ENCODE measurements at places on chromosomes 3 and 15.

GRCh38 chr15:75731248-75732151, 18.9 kb upstream of the CSPG4 start:
- no peak for DNase-seq

GRCh38 chr3:141876891-141877621, 613 bp downstream of the ATP1B3 start:
- DNase-seq = peak; percentile 28

DNA sequence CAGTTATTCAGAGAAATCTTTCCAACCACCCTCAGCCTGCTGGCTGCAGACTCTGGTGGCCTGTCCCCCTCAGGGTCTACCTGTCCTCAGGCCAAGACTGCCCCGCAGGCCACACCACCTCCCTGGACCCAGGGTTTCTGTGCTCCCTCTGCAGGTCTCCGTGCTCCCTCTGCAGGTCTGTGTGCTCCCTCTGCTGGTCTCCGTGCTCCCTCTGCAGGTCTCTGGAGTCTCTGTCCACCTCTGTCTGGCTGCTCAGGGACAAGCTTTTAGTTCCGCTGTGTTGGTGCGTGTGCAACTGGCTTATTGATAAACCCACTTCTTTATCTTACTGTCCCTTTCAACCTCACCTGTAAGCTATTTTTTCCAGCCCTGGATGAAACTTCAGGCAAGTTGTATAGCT, 30.1 kb downstream of the BDH1 start:
- no peak for DNase-seq

DNA sequence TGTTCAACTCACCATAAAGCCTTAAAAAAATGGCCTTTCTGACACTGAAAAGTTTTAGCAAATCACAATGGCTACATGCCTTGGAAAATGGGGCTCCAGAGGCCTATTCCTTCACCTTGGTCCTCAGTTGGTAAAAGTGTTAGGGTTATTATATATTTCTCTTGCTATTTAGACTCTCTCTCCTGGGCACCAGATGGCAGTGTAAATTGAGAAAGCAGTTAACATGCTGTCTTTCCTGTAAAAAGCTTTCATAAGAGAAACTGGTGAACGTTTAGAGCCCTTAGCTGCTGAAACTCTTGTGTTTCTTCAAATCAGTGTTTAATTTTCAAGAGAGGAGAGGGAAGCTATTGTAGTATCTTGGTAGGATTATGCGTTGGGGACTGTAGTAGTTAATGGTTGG, 89.9 kb downstream of the LRTM1 start:
- no peak for DNase-seq

- no peak for DNase-seq
Observed at GRCh38 chr3:186025161-186025560, 83.7 kb downstream of the ETV5 start.

GRCh38 chr15:60419753-60420152, 22.0 kb upstream of the ANXA2 start:
- DNase-seq = no peak

DNA sequence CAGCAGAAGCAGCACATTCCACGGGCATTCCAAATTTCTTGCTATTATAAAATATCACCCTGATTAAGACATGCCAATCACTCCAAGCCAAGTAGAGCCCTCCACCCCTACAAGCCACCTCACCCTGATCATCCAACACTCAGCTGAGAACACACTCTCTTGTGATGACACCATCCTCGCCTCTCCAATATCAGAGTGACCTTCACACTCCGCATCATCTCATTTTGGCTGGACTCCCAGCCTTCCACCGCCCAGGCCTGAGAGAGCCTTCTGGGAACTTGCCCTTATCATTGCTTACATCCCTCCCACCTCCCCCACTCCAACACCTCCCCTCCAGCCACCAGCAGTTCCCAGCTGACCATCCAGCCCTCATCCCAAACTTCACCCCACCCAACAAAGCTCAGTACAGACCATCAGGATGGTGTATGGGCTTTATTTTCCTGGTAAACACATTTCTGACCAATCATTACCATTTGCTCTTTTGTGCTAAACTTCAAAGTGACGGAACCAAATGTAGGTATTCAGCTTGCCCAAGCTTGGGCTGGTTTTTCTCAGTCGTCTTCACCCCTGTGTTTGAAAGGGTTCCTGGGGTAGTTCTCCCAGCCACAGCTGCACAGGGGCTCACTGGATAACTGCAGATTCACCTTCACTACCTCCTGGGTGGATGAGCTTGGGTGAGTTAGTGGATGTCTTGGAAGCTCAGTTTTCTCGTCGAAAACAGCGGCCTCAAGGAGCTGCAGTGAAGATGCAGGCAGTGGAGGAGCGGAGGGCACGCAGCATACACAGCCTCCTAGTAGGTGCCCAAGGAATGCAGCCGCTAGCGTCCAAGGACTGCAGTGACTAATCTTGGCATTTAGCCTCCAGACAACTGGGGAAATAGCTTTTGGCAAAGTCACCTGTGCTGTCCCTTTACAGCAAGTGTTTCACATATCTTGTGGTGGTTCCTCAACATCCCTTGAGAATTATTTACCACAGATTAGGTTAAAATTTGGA, 115.1 kb downstream of the LIPC start:
- no peak for DNase-seq

DNA sequence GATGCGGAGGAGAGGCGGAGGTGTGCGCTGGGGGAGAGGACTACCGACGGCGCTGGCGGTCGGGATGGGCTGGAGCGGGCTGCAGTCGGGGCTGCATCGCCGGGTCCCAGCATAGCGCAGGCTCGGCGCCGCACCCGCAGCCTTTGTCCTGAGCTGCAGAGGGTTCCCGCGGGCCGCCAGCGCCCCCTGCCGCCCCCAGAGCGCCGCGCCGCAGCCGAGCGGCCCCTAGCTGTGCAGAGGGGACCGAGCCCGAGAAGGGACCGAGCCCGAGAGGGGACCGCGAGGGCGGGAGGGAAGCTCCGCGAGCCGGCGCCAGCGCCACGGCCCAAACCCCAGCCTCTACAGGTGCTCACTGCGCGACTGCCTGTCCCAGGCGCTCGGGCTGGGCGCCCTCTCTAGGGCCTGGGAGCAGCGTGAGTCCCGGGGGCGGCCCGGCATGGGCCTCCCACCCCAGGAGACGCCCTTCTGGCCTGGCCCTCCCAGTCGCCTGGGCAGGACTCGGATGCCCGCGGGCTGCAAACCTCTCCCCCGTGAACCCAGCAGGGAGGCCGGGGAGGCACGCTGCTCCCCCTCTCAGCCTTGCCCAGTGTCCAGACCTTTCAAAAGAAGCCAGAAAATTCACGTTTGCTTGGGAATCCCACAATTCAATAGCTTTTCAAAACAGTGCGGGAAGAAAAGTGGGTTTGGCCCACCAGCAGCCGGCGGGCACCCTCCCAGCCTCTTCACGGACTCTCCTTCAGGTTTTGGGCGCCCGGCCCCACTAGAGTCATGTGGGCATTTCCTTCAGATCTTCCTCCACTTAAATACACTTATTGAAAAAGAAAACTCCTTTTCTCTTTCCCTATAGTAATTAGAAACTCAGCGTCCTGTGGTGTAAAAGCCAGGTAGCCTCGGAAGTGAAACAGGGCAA, 134.7 kb downstream of the TPRA1 start:
- no peak for DNase-seq

GRCh38 chr15:40047415-40048210, 8.6 kb upstream of the SRP14 start:
- no peak for DNase-seq

DNA sequence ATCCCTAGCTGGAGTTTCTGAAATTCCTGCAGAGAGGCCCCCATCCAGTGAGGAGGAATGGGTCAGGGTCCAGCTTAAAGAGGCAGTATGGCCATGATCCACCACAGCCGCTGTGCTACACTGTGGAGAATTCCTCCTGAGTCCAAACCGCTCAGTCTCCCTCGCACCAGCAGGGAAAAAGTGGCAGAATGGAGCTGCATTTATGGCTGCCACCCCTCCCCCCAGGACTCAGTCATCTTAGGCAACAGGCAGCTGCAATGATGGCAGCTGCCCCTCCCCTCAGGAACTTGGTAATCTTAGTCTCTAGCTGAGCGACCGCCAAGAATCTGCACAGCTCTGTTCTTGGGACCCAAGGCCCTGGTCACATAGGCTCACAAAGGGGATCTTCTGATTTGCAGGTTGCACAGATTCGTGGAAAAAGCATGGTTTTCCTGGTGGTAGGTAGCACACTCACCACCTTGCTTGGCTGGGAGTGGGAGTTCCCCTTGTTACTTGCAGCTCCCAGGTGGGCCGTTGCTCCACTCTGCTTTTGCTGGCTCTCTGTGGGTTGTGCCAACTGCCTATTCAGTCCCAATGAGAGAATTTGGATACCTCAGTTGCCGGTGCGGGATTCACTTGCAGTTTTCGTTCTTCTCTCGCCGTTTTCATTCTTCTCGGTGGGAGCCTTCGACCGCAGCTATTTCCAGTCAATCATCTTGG, 204.1 kb downstream of the STXBP5L start:
- DNase-seq = no peak

- no peak for DNase-seq
Observed at GRCh38 chr3:27345493-27345892, 23.7 kb downstream of the NEK10 start.

DNA sequence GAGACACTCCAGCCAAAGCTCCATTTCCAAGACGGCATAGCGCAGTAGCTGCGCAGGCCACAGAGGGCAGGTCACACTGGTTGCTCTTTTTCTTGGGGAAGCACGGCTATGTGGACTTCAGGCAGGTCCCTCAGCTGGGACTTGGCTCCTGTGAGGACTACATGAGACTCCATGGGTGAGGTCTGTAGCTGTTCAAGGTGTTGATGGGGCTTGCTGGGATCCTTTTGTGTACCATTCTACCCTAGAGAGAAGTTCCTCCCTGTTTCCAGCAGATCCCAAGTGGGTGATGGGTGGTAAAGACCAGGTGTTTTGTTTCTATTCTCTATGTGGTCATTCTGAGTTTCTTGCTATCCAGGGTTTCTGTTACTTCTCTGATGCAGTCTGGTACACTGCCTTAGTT, 183.3 kb downstream of the LPP start:
- no peak for DNase-seq

DNA sequence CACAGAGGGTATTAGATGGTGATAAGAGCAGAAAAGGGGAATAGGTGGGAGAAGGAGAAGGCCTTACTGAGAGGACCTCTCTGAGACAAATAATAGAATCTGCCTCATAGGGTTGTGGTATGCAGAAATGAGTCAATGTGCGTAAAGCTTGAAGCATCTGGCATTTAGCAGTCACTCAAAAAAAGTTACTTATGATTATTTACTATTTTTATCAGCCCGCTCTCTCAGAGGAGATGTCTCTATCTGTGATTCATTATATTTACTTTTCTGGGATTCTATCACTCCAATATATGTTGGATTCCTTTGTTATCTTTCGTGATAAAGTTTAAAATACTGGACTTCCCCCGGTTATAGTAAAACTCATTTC, 4.6 kb upstream of the TM4SF1 start:
- no peak for DNase-seq

DNA sequence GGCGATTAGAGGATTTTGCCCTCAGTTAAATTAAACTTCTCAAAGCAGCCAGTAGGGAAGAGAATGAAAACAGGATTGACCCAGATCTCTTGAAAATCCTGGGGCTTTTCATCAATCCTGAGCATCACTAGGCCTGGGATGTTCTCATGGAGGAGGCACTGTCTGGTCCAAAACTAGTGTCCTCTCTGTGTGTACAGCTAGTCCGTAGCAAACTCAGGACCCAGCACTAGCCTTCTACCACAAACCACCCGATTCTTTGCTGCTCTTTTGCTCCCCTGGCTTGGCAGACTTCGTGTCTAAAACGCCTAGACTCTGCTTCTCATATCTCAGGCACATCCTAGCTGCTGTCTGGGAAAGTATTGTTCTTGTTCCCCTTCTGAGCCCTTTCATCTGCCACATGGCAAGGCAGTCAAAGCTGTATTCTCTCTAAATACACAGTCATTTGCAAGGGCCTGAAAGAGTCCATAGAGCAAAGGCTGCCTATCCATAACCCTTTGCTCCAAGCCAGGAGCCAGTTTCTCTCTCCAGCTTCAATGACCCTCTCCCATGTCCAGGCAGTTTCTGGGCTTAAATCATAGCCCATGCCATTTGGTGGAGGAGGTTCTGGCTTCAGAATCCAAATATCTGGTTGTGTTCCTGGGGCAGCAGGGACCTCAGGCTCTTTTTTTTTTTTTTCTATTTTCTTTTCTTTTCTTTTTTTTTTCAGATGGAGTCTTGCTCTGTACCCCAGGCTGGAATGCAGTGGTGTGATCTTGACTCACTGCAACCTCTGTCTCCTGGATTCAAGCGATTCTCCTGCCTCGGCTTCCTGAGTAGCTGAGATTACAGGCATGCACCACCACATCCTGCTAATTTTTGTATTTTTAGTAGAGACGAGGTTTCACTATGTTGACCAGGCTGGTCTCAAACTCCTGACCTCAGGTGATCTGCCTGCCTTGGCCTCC, 52.4 kb downstream of the CDC25A start:
- no peak for DNase-seq

- peak; percentile 17 for DNase-seq
Observed at GRCh38 chr15:59691194-59691805, 2.2 kb upstream of the BNIP2 start.

DNA sequence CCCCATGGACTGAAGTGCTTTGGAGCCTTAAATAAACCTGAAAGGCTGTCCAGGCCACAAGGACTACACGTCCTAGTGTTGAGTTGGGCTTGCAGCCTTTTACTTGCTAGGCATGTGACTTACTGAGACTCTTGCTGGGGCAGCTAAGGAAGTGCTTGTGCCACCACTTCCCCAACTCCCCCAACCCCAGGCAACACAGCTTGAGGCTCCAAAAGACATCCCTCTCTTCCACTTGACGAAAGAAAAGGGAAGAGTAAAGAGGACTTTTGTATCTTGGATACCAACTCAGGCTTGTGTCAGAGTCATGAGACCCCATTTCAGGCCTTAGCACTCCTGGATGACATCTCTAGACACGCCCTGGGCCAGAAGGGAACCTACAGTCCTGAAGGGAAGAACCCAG, 109.8 kb downstream of the XRN1 start:
- no peak for DNase-seq

GRCh38 chr15:60408463-60408981, 10.7 kb upstream of the ANXA2 start:
- no peak for DNase-seq

All from stimulated activated CD8-positive, alpha-beta memory T cell treated with anti-CD3 and anti-CD28 coated beads, Interleukin-4, amount 100 ng/mL, for 1 hour (primary cell).